ENCODE measurements at places on chromosomes 11 and 22.
A peak's percentile ranks its signal among the peaks of the same experiment; 100 is the strongest.

- DNase-seq, result no peak
These were observed 54.4 kb upstream of the GRK2 start for GRCh38 chr11:67211656-67212436.

GRCh38 chr11:112797648-112798293 is 163.4 kb upstream of the NCAM1 start:
- DNase-seq, result peak; percentile 20

DNA sequence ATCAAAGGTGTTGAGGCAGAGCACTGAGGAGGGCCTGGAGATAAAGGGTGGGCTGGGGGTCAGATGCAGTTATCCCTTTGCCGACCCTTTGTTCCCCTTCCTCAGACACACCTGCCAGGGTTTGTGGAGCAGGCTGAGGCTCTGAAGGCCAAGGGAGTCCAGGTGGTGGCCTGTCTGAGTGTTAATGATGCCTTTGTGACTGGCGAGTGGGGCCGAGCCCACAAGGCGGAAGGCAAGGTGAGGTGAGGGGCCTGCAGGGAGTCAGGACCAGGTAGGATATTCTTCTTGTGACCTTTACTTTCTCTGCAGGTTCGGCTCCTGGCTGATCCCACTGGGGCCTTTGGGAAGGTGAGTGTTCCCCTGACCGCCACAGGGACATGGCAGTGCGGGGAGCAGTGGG is 2.6 kb downstream of the PRDX5 start:
- no peak for DNase-seq

DNA sequence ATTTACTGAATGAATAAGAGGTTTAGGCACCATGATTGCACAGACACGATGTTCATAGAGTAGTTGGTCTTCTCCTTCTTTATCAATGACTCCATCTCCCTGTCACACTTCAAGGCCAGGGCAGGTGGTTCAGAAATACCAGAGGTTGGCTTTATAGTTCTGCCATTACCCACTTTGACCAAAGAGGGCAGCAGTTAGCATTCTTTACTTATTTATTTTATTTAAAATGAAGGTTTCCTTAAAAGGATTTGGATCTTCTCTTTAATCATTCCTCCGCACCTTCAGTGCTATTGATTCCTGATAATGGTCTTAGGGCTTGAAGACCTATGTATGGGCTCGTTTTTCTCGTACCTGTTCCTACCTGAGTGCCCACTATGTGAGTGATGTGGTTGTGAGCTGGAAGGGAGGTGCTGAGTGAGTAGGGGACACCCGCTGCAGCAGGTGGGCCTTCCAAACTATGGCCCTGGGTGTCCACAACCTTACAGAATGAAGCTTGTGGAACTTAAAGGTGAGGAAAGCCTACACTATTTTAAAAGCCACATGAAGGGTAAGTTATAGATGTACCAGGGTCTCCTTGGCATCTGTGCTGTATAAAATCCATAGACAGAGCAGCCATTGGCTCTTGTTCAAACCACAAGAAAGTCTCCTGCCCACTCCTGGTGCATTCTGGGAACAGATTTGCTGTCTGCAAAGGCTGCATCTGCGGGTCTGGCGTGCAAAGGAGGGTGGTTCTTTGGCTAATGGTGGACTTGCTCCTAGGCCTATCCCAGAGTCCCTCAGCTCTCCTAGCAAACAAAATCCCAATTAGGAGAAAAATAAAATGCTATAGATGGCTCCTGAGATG is 35.0 kb downstream of the TIMP3 start:
- no peak for DNase-seq

DNA sequence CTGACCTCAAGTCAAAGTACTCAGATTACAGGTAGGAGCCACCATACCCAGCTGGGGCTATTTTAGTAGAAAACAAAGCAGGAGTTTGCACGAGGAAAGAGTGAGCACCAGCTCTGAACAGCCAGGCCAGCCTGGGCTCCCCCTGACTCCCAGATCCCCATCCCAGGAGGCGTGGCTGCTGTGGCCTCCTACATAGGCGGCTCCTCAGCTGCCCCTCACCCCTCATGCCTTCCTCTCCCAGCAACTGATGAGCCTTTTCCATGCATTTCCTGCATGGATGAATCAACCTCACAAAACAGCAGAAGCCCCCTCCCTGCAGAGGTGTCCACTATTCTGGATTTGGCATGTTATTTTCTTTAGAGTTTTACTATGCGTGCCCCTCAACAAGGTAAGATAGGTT is 10.5 kb upstream of the FLRT1 start:
- DNase-seq, result no peak

GRCh38 chr22:29914165-29914564 is 31.2 kb downstream of the MTMR3 start:
- DNase-seq, result peak; percentile 1

DNA sequence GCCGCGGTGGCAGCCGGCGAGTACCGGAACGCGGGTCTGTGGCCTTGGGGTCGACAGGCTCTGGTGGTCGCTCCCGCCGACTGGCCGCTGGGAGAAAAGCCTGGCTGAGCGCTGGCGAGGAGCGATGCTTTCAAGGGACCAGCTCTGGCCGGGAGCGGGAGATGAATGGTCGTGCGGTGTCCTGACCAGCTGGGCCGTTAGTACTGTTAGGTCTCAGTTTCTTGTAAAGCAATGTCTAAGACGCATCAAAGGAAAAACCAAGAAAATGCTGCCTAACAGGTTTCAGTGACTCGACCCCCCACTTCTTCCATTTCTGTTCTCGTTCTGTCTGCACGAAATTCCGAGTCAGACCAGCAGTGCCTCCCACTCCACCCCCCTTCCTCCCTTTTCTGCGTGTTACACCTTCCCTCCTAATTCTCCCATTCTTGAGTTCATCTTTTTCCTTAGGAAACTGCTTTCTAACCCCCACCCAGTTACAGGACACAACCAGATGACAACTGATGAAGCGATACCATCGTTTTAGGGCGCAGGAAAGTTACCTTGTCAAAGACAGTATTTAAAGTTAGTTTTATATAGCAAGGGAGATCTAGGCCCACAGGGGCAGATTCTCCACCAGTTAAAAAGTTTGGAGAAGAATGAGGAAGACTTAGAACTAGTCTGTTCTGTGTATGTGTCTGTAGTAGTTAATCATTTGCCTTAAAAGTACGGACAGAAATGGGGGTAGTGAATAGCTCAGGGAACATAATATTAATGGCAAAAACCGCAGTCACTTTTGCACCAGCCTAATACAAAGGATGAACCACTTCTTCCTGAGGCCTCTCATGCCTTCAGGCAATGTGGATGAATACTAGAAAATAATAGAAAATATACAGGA is 1.0 kb downstream of the CUL5 start:
- no peak for DNase-seq

Measured in SW 1271 (cell line).